Naive B cell (primary cell): ENCODE measurements at places on chromosomes 11 and 22.

- no peak overlapping the region for H3K27ac ChIP-seq
- H3K36me3 ChIP-seq = peaks cover 30% of the 10 kb centered on the region
- H3K4me3 ChIP-seq = no peak overlapping the region
- DNase-seq = no peak
Measured at GRCh38 chr22:49713003-49713402, 114.7 kb downstream of the BRD1 start.

DNA sequence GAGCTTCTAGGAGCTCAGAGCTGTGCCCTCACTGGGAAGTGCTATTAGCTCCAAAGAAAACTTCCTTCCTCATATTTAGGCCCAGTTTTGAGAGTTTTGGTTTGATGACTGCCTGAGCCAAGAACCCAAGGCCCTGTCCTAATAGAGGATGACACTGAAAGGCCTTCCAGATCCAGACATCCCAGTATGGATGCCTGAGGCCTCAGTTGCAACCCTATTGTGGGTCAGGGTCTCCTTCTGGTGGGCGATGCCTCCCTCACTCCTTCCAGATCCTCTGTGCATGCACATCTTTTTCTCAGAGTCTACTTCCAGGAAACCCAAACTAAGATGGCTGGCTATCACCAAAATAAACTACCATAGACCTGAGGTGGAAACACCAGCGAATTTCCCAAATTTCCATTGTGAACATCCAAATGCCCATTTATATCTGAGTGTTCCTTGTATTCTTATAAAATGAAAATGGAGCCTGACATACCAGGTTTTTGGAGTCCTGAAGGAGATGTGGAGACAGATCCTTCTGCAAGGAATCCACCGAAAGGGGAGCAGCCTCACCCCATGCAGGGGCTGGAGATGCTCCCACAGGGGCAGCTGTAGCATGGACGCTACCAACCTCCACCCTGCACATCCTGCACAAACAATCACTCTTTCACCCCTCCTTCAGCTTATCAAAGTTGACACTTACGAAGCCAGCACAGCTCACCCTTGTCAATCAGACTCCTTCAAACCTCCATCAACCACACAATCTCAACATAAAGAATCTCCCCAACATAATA lies 61.1 kb downstream of the GGTLC2 start:
- no peaks in the 10 kb centered on the region for H3K36me3 ChIP-seq
- no peaks in the 10 kb centered on the region for H3K27me3 ChIP-seq
- H3K4me1 ChIP-seq = peaks cover 3% of the 10 kb centered on the region
- no peak overlapping the region for H3K27ac ChIP-seq
- no peak overlapping the region for H3K4me3 ChIP-seq
- no peak for DNase-seq

DNA sequence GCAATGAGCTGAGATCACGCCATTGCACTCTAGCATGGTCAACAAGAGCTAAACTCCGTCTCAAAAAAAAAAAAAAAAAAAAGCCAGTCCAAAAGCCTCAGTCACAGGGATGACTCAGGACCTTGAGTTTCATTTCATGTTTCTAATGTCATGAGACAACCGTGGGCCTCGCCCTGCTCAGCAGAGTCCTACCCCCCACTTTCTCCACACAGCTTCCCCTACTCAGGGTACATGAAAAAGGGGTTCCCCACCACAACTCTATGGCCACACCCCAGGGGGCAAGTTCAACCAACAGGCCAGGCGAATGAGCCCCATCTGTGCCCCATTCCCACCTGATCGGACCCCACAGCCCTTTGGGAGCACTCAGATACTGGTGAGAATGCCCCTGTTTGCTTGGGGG lies 24.3 kb upstream of the ADA2 start:
- H3K36me3 ChIP-seq = no peaks in the 10 kb centered on the region
- peaks cover 14% of the 10 kb centered on the region for H3K4me1 ChIP-seq
- H3K4me3 ChIP-seq = no peak overlapping the region
- peak overlapping the region; percentile 82 for H3K27ac ChIP-seq
- peak; percentile 65 for DNase-seq
- no peaks in the 10 kb centered on the region for H3K27me3 ChIP-seq

DNA sequence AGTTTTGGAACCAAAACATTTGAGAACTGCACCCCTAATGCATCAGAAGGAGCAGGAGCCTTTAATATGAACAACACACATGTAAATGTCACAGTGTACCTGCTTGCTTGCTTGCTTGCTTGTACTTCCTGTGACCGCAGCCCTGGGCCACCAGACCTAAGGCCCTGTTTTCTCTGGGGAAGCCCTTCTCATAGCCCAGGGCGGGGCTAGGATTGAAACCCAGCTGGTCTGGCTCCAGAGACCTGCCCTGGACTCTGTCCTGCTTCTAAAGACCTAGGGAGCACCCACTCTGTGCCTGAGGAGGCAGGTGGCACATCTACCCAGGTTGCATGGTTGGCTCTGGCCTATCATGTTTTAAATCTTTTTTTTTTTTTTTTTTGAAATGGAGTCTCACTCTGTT lies 7.6 kb upstream of the MCM5 start:
- H3K36me3 ChIP-seq = no peaks in the 10 kb centered on the region
- no peak for DNase-seq
- no peaks in the 10 kb centered on the region for H3K27me3 ChIP-seq
- peaks cover 30% of the 10 kb centered on the region for H3K4me1 ChIP-seq

DNA sequence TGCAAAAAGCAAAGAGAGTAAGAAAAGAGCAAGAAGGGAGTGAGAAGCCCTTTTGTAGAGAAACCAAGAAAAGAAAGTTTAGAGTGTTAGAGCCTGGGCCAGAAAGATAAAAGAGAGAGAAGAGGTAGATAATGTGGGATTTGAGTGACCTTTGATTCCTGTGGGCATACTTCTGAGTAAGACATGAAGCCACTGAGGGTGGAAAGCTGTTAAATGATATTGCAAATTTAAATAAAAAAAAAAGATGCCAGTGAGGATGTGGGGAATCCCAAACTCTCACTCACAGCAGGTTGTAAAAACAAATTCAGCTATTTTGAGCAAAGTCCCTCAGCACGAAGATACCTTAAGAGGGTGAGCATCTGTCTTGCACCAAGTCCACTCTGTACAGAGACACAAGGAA lies 59.4 kb upstream of the TOP3B start:
- H3K27me3 ChIP-seq = no peaks in the 10 kb centered on the region

GRCh38 chr11:32172848-32173834 lies 82.3 kb downstream of the RCN1 start:
- H3K27me3 ChIP-seq = peaks cover 8% of the 10 kb centered on the region
- H3K4me1 ChIP-seq = no peaks in the 10 kb centered on the region
- H3K27ac ChIP-seq = no peak overlapping the region
- no peaks in the 10 kb centered on the region for H3K36me3 ChIP-seq
- H3K4me3 ChIP-seq = no peak overlapping the region

GRCh38 chr11:67420147-67420645 lies 4.7 kb downstream of the CARNS1 start:
- no peaks in the 10 kb centered on the region for H3K27me3 ChIP-seq
- DNase-seq = no peak
- peaks cover 62% of the 10 kb centered on the region for H3K4me1 ChIP-seq
- no peaks in the 10 kb centered on the region for H3K36me3 ChIP-seq
- H3K27ac ChIP-seq = peak overlapping the region; percentile 24

DNA sequence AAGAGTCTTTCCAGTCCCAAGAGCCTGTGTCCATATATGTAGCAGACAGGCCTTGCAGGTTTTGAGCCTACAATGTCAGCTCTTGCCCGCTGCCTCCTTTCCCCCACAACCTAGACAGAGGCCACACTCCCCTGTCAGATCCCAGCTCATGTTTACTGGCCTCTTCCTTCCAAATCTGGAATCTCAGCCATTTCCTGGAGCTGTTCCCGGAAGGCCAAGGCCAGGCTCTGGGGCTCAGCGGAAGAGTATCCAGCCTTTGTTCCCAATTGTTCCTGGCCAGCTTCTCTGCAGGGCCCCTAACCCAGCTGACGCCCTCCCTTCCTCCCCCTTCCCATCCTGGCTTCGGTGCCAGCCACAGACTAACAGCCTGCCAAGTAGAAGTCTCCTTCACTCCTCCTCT lies 1.0 kb upstream of the ROBO4 start:
- no peak overlapping the region for H3K27ac ChIP-seq
- no peak for DNase-seq
- H3K36me3 ChIP-seq = no peaks in the 10 kb centered on the region
- H3K4me1 ChIP-seq = no peaks in the 10 kb centered on the region

GRCh38 chr11:128551058-128551457 lies 36.3 kb downstream of the ETS1 start:
- H3K36me3 ChIP-seq = no peaks in the 10 kb centered on the region
- H3K27me3 ChIP-seq = no peaks in the 10 kb centered on the region
- H3K4me3 ChIP-seq = peak overlapping the region; percentile 94
- no peak for DNase-seq

- H3K36me3 ChIP-seq = no peaks in the 10 kb centered on the region
- H3K27me3 ChIP-seq = peaks cover 32% of the 10 kb centered on the region
- no peaks in the 10 kb centered on the region for H3K4me1 ChIP-seq
- no peak overlapping the region for H3K4me3 ChIP-seq
Measured at GRCh38 chr11:36215693-36216060, 73.5 kb downstream of the COMMD9 start.

DNA sequence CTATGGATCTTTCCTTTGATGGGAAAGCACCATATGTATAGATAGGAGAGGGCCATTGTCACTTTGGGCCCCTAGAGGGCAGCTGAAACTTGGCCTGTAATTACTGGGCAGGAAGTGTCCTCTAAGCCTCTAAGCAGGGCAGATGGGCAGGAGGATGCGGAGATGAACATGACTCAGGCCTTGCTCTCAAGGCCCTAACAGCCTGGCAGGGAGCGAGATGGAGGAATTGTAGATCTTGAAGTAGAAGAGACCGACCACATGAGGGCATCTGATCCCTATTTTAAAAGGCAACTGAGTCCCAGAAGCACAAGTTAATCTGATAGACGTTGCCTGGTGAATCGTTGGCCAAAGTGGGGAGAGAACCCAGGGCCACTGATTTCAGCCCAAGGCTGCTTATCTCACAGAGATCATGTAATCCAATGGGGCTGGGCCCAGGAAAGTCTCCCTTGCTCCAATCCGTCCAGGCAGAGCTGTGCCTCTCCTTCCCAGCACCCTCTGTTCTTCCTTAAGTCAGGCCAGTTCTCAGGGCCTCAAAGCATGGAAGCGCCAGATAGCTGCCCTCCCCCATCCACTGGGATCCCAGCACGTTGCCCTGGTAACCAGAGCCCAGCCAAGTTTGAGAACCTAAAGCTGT lies 2.5 kb upstream of the SEPTIN3 start:
- no peaks in the 10 kb centered on the region for H3K4me1 ChIP-seq
- peak; percentile 41 for DNase-seq
- H3K36me3 ChIP-seq = no peaks in the 10 kb centered on the region
- H3K27ac ChIP-seq = no peak overlapping the region

DNA sequence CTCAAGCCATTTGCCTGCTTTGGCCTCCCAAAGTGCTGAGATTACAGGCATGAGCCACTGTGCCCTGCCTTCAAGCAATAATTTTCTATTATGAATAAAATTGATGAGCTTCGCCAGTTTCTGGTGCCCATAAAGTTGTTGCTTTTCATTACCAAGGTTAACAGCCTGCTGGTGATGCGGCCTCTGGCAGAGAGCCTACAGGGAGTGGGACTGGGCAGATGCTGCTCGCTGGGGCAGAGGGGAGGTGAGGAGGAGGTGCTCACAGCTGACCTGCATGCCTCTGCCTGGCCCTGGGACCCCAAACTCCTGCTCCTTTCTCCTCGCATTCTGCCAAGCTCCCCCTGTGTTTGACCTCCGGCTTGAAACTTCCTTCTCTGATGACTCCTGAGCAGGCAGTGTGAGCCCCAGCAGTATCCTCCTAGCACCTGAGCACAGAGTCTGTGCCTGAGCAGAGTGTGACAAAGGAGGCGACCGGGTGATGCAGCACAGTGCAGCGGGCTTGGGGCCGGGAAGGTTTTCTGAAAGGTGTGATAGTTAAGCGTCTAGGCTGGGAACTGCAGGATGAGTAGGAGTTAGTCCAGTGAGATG lies 56.1 kb upstream of the B3GAT1 start:
- no peak overlapping the region for H3K4me3 ChIP-seq
- peaks cover 38% of the 10 kb centered on the region for H3K27me3 ChIP-seq
- no peaks in the 10 kb centered on the region for H3K36me3 ChIP-seq
- H3K27ac ChIP-seq = no peak overlapping the region
- no peaks in the 10 kb centered on the region for H3K4me1 ChIP-seq
- no peak for DNase-seq

DNA sequence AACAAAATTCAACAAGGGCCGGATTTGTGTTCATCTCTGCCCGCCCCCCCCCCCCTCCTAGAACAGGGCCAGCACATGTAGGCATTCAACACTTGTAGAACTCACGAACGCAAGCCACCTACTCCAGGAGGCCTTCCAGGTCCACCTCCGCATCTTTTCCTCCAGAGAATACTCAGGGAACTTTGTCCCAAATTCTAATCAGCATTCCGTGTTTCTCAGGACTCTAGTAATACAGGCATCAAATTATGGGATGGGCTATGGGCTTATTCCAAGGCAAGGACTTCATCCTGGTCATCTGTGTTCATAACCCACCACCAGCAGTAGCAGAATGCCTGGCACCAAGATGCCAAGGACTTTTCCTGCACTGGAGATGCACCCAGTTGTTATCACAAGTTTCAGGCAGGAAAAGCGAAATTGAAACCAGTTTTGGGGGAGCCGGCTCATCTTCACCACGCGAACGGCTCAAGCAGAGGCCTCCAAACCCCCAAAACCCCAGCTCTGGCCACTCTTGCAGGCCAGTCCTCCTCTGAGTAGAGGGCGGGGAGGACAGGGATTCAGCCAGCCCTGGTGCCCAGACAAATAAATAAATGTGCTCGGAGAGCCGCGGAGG lies 462 bp downstream of the UBE2L6 start:
- DNase-seq = peak; percentile 33
- H3K4me1 ChIP-seq = peaks cover 43% of the 10 kb centered on the region
- no peaks in the 10 kb centered on the region for H3K27me3 ChIP-seq
- no peaks in the 10 kb centered on the region for H3K36me3 ChIP-seq
- peak overlapping the region; percentile 100 for H3K4me3 ChIP-seq

- peaks cover 16% of the 10 kb centered on the region for H3K4me1 ChIP-seq
- H3K36me3 ChIP-seq = no peaks in the 10 kb centered on the region
- no peak for DNase-seq
Measured at GRCh38 chr11:77175869-77176539, 48.0 kb downstream of the MYO7A start.

DNA sequence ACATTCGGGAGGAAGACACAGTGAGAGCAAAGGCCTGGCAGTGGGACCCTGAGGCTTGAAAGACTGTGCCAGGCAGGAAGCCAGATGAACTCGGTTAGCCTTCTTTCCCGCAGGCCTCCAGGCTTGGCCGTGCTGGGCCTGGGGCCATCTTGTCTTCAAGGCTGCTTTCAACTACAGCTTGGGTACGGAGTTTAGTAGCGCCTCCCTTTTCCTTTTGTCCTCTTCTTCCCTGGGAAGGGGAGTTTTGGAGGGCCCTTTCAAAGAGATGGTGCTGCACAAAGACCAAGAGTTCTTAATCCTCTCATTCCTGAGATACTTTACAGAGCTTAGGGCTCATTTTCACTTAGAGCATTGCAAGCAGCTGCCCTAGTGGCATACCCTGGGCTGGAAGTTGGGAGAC lies 87.5 kb downstream of the TP53I11 start:
- H3K4me3 ChIP-seq = no peak overlapping the region
- H3K36me3 ChIP-seq = no peaks in the 10 kb centered on the region
- H3K4me1 ChIP-seq = no peaks in the 10 kb centered on the region
- DNase-seq = no peak
- peaks cover 35% of the 10 kb centered on the region for H3K27me3 ChIP-seq
